GOT3 (cell line): ENCODE measurements at places on chromosomes 11 and 22.

GRCh38 chr22:29060251-29060869, 1.3 kb downstream of the C22orf31 start:
- DNase-seq, result no peak

DNA sequence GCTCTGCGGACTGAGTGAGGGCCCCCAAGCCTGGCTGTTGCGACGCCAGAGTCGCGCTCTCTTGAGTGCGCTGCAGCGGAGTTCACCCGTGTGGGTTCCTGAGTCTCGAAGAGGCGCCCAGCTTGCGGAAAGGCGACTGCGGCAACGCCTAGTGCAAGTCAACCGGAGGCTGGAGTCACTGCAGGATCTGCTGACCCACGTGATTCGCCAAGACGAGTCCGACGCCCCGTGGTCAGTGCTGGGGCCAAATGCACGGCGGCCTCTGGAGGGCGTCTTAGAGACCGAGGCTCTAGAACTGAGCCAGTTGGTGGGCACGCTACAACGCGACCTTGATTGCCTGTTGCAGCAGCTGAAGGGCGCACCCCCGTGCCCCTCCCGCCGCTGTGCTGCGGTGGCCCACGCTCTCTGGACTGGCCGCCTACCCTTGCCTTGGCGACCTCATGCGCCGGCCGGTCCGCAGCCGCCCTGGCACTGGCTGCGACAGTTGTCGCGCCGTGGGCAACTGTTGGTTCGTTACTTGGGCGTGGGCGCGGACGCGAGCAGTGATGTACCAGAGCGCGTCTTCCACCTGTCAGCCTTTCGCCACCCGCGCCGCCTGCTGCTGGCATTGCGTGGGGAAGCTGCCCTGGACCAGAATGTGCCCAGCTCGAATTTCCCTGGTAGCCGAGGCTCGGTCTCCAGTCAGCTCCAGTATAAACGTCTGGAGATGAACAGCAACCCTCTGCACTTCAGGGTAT, 32.6 kb downstream of the RRP8 start:
- DNase-seq, result no peak

DNA sequence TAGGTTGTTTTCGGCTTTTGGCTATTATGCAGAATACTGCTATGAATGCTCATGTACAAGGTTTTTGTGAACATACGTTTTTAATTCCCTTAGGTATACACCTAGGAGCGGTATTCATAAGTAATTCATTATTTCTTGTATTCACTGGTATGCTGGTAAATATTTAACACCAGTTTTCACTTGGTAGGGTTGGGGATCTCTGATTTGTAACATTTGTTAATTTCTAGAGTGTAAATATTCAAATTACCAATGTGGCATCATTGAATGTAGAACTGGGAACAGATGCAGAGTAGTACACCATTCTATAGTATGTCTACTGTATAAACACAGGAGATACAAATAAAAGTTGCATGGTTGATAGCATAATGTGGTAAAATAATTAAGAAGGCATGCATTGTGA, 16.3 kb downstream of the GVQW3 start:
- DNase-seq, result no peak

GRCh38 chr11:67277231-67277961, 11.1 kb downstream of the GRK2 start:
- DNase-seq, result no peak

DNA sequence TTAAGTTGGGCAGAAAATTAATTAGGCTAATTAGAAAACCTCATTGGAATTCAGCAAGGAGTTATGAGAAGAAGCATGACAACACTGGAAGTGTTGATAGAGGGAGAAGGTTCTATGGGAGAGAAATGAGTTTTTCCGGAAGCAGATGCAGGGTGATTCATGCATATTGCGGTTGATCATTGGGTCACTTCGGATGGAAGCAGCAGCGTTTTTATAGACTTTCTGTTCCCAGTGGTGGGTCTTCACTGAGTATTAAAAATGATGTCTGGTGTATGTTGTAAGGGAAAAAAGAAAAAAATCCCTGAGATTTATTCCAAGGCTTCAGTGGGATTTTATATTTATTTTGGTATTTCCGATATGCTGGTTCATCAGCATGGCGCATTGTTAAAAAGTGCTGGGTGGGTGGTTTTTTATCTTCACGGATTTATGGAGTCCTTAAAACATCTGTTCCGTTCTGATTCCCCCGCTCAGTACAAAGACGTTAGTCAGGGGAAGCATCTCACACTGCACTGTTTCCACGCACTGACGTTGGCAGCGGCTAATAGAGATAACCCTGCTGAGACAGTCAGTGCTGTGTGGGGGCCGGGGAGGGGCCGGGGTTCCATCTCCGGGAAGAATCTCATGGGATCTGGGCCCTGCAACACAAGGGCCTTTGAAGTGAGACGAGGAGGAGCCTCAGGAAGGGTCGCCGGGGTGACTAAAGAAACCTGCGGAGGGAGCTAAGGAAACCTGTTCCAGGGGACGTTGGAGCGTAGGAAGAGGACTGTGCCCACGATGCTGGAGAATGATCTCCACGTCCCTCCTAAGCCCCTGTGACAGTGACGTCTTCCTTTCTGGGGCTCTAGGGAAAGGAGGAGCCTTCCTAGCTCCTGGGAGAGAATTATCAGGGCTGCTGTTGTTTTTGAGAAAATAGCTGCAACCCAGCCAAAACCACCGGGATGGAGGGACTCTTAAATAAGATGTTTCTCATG, 390.0 kb downstream of the NTM start:
- DNase-seq, result no peak

DNA sequence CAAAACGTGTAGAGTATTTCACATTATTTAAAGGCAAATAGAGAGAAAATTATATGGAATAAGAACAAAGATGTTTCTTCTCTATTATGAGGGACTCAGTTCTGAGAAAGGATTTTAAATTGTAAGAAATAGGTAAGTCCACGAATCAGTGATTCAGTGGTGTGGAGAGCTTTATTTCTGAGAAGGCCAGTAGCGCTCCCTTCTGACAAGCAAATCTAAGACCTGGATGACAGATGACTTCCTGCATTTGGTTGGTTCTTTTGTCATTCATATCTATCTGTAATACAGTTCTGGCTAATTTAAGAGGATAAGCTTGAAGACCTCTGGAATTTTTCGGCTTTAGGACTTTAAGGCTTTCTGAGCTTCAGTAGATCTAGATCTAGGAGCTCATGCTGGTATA, 7.0 kb downstream of the CD3E start:
- no peak for DNase-seq

DNA sequence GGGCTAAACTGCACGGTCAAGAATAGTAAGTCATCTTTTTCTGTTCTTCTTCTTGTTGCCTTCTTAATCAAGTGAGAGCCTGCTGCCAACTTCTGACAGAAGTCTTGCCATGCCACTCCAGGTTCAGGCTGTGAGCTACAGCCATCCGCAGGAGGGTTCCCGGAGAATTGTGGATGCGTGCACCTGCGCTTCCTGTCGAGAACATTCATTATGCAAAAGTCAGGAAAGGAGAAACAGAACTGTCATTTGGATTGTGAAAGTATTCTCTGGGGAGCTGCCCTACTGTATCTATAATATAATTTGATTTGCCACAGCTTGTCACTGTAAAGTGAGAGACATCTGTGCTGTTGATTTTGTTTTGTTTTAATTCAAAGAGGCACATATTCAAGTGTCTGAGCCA, 12.3 kb downstream of the IL17RA start:
- no peak for DNase-seq

DNA sequence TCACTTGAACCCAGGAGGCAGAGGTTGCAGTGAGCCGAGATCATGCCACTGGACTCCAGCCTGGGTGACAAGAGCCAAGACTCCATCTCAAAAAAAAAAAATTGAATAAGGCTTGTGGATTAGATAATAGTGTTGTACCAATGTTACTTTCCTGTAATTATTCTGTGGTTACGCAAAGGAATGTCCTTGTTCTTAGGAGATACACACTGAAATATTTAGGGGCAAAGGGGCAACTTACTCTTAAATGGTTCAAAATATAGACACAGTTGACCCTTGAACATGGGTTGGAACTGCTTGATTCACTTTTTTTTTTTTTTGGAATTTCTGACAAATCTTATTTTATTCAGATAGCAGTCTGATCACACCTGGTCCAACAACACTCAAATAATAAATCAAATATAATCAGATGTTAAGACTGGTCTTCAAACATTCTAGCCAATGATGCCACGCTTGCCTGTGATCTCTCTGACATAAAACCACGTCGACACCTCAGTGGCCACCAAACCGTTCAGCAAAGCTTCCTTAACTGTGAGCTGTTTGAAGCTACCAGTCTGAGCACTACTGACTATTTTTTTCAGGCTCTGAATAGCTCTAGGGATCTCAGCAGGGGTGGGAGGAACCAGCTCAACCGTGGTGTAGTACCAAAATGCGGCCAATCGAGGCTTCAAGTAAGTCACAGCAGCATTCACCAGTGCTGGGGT, 710 bp downstream of the ATP5MGL start:
- no peak for DNase-seq

- no peak for DNase-seq
Measured at GRCh38 chr11:71266114-71266833, 13.9 kb upstream of the SHANK2 start.

- DNase-seq, result no peak
Measured at GRCh38 chr22:37844904-37845329, 783 bp upstream of the ANKRD54 start.

GRCh38 chr11:2990617-2991451, 1.3 kb downstream of the NAP1L4 start:
- no peak for DNase-seq

GRCh38 chr11:77372726-77373125, 71.2 kb upstream of the GDPD4 start:
- DNase-seq, result no peak

DNA sequence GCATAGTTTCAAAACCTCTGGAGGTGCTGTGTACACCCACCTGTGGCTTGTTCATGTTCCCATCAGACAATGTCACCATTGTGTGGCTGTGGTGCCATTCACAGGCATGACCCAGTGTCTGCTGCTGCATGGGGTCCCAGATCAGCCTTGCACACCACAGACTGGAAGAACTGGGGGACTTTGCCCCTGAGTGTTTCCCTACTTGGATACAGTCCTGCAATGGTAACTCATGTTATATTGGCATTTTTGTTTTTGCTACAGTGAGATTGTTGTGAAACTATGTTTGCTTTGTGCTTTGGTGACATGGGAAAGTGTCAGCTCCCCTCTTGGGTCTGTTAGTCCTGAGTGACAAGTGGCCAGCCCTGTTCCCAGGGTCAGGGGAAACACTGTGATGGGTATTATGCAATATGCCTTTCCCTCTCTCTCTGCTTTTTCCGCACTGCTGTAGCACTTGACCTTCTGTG, 108.8 kb downstream of the NAV2 start:
- no peak for DNase-seq

- DNase-seq, result no peak
Measured at GRCh38 chr22:16804882-16805281, 20.3 kb downstream of the XKR3 start.

GRCh38 chr11:108886660-108887009, 221.8 kb downstream of the DDX10 start:
- no peak for DNase-seq

- peak; percentile 15 for DNase-seq
Measured at GRCh38 chr11:116853461-116854073, 16.1 kb upstream of the APOA1 start.

GRCh38 chr11:78390809-78391208, 26.8 kb downstream of the GAB2 start:
- no peak for DNase-seq

DNA sequence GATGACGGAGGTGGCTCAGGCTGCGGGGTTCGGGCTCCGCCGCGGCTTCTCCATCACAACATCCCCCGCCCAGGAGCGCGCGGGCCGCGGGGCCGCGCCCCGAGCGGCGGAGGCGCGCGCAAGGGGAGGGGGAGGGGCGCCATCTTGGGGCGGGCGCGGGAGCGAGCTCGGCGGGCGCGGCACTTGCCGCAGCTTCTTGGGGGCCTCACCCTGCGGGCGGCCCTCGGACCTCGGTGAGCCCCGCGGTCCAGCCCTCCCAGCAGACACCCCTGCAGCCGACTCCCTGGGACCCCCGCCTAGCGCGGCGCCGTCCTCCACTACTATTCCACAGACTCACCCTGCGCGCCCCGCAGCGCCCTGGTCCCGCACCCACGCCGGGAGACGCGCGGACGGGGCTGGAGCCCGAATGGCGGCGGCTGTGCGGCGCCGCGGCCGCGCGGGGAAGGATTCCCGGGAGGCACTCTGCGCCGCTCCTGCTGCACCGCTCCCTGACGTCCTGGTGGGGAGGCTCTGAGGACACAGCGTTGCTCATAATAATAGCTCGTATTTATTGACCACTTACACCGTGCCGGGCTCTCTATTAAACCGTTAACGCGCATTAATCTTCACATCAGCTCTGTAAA, at the start of gene APBB1:
Gene APBB1 (minus strand): TSS at position 86 of the 623 bp plus-strand sequence. CDS start 7,747 bp downstream, outside the sequence.
- no peak for DNase-seq

DNA sequence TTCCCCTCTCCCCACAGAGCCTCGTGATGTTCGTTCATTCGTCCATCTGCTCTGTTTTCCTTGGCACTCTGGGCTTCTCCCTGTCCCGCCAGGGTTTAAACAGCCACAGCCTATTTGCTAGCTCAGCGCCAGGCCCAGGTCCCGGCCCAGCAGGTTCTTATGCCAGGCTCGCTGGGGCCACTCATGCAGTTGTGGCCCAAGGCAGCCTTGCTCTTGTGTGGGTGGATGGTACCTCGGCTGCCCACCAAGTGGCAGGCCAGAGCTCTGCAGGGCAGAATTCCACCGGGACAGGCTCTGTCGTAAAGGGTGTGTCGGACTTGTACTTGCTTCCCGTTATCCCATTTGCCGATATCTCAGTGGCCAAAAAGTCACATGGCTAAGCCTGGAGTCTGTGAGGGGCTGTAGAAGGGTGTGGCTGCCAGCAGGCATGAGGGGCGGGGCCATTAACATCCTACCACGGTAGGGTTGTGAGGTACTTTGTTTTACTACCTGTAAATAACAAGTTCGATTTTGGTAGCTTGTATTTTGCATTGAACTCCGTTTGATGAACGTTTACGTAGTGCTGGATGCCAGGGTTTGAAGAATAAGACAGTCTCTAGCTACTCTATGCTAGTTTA, 7.9 kb downstream of the FAM118A start:
- DNase-seq, result peak; percentile 24

DNA sequence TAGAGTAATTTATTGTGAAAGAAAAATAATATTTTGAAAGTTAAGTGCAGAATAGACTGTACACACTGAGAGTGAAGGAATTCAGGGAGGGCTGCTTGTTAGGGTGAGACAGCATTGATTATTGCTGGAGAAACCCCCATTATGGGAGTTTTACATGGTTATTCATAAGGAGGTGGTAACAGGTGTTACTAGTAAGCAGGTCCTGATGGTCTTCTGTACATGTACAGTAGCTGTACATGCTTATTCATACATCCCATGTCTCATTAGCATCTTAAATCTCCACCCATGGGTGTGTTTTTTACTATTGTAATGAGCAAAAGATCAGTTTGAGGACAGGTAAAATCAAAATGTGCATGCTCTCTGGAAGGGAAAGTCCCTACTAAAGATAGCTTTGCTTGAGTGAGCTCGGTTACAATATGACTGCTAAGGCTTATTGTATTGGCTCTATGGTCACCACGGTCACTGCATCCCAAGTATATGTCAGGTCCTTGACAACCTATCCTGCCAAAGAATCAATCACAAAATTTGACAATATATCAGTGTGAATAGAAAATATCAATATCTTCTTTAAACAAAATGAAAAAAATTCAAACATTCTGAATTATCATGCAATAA, 6.2 kb downstream of the KDM4F start:
- DNase-seq, result no peak

- DNase-seq, result no peak
Measured at GRCh38 chr11:7587712-7588111, 73.9 kb downstream of the PPFIBP2 start.
